ENCODE measurements at places on chromosomes 6 and 20.

GRCh38 chr6:29790626-29791025 is 37.0 kb upstream of the HLA-G start:
- DNase-seq: no peak

DNA sequence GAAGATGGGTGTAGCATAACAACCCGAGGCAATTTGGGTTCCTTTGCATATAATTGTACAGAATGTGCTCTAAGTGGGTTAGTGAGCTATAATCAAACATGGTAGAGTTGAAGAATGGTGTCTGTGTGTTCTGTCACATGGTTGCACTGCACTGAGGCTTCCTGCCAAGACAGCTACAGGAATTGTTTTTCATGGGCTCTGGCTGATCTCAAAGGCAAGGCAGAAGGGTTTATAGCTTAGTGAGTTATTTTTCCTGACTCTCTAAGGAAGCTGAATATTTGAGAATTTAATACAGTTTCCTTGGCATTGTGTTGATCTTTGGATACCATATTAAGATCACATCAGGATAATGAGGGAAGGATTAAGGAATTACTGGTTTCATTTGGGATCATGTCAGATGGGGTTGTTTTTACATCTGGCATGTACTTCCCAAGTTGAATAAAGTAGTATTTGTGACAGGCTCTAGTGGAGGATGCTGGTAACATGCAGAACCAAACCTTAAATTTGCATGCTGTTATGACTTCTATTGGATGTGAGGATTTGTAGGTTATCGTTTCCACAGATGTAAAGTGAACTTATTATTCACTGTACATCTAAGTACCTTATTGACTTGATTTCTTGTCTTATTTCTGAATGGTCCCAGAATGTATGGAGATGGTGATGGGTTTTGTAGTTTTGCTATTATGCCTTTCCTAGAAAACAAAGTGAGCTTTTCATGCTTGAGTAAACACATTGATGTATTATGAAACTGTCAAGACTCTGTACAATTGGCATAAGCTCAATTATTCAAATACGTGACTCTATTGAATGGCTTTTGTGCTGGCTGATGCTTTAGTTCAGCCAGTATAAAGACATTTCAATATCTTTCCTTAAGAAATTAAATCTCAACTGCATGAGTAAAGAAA is 43.3 kb downstream of the LRRC1 start:
- no peak for DNase-seq

GRCh38 chr20:45842169-45842812 is 8.7 kb downstream of the SNX21 start:
- DNase-seq: no peak

GRCh38 chr6:43945768-43946080 is 175.7 kb downstream of the VEGFA start:
- DNase-seq: no peak

GRCh38 chr6:36663504-36664446 is 14.7 kb upstream of the CDKN1A start:
- no peak for DNase-seq

DNA sequence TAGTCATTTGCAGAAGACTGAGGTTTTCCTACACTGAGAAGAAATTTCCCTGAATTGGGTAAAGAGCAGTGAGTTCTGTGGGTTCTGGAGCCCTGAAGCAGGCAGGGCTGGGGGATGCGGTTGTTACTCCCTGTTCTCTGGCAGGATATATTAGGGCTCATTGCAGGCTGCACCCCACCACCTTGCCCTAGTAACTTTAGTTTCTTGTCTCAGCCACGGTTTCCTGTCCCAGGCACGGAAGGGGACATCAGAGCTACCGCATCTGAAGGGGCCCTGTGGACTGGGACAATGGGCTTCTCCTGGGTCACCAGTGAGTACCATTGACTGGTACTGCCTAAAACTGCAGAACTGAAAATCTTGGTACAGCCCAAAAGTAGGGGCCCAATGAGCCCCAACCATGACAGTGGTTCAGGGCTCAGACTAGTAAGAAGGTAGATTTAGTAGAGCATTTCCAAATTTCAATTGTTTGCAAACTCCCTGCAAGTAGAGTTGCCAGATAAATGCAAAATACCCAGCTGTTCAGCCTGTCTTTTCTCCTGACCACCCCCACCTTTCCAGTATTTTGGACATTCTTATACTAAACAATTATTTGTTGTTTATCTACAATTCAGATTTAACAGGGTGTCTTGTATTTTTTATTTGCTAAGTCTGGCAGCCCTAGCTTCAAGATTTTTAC is 54.5 kb upstream of the EYA2 start:
- no peak for DNase-seq

DNA sequence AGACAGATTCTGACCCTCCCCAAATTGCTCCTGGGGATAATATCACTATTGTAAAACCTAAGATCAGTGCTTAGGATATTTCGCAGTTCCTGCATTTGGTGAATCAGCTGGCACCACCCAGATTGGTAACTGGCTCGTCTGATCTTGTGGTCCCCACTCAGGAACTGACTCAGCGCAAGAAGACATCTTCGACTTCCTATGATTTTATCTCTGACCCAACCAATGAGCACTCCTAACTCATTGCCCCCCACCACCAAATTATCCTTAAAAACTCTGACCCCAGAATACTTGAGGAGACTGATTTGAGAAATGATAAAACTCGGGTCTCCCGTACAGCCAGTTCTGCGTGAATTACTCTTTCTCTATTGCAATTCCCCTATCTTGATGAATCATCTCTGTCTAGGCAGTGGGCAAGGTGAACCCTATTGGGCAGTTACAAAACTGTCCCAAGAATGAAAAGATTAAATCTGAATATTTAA is 55.7 kb upstream of the PRND start:
- peak; percentile 83 for DNase-seq

DNA sequence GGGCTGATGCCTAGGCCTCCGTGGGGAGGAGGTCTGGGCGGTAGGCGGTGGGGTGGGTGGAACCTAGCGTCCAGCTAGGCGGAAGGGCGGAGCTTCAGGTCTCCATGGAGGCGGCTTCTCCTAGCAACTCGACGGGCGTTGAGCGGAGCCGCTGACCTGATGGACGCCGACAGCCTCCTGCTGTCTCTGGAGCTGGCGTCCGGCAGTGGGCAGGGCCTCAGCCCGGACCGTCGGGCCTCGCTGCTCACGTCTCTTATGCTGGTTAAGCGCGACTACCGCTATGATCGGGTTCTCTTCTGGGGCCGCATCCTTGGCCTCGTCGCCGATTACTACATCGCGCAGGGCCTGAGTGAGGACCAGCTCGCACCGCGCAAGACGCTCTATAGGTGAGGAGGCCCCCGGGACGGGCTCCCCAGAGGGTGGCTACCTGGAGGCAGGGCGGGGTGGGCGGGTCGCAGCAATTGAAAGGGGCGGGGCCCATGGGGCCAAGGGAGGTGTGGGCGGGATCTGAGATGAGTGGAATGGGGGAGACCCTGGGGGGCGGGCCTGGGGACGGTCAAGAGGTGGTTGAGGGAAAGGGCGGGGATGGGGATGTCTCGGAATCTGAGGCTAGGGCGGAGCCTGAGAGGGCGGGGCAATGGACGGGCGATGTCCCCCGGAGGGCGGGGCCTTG is at the start of gene RSPH9:
RSPH9 (plus strand) TSS at position 97 of the 673 bp plus-strand sequence; CDS start at position 160, 63 bp downstream.
- peak; percentile 64 for DNase-seq

DNA sequence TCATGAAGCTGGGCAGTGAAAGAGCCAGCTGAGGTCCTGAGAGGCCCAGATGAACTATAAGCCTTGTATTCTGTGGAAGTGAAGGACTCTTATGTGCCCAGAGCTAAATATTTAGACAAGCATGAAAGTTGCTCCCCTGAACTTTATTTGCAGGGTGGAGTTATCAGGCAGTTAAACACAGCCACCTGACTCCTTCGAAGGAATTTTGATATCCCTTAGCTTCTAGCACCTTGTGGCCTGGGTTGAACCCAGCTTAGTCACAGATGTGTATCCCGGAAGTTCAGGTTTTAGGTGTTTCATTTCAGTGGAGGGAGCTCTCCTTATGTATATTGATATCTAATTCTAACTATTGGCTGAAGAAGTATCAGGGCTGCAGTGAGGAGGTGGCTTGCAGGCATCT is 20.4 kb downstream of the NR2E1 start:
- DNase-seq: no peak

- DNase-seq: no peak
These were observed 11.6 kb downstream of the ADISSP start for GRCh38 chr20:3755814-3756480.

- DNase-seq: peak; percentile 45
These were observed 25.9 kb upstream of the EFHC1 start for GRCh38 chr6:52394251-52394666.

DNA sequence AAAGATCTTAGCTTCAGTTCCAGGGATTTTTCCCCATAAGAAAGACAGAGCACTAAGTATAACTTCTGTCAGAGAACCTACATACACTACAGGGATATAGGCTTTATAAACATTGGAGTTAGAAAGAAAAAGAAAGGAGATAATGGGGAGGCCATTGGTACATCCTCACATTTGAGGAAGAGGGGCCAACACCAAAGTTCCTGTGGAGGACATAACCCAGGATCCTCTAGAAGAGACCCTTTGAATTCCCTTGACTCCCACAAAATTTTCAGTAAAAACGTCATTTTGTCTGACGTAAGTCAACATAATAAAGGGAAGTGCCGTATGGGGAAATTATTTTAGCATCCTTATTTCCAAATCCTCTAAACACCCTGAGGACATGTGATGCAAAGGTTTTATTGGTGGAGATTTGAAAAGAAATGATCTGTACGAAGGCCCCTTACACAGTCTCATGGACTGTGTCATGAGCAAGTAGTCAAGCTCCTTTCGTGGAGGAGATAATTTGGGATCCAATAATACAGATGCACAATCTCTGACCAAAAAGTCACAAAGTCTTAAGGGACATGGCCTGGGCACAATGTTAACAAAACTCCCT is 33.2 kb downstream of the HLA-DRA start:
- no peak for DNase-seq

DNA sequence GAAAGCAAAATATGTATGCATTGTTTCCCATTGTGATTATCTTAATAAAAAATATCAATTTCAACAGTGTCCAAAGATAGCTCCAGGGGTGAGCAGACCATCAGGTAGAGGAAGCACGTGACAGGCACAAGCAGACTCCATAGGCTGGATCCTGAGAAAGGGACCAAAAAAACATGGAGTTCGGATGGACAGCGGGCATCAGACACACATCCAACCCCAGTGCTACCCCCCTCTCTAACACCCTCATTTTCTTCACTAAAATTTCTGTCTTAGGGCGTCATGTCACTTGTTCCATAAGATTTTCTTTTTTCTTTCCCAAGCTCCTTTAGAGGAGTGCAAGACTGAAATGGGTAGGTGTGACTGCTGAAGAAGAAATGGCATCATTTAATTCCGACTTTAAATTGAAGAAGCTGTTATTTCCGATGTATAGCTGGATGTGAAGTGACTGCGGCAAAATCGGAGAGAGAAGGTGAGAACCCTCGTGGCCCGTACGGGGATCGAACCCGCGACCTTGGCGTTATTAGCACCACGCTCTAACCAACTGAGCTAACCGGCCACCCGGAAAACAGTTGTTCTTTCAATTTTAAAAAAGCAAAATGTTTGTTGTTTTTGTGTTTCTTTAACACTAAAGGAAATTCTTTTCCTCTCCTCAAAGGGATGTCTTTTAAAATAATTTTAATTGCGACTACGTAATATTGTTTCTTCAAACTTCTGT is 10.3 kb upstream of the PRSS16 start:
- peak; percentile 6 for DNase-seq

DNA sequence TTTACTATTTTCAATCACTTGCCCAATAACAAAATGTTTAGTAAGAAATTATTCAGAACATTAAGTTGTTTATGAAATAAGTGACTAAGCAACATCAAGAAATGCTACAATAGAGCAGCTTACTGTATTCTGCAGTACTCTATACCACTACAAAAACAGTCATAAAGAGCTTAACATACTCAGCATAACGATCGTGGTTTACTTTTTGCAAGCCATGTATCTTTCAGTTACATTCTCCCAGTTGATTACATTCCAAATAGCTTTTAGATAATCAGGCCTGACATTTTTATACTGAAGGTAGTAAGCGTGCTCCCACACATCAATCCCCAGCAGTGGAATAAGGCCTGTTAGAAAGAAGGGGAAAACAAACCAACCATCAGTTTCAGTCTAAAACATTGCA is 10.7 kb downstream of the SOD2 start:
- no peak for DNase-seq

DNA sequence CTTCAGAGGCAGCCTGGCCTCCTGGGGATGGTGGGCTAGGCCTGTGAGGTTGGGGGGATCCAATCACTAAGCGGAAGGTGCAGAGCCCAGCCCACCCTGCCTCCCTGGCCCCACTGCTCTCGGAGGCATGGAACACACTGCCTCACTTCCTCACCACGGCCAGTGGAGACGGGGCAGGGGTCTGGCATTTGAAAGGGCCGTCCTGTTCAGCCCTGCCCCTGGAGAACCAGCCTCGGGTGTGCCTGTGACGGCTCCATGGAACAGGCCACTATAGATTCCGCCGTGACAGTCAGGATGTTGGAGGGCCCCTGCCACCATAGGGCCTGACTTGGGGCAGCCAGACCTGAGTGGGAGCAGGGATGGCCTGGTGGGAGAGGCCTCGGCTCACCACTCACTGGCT is 110.2 kb downstream of the DACT2 start:
- DNase-seq: no peak

GRCh38 chr20:42656130-42656529 is 533.6 kb downstream of the PTPRT start:
- no peak for DNase-seq

DNA sequence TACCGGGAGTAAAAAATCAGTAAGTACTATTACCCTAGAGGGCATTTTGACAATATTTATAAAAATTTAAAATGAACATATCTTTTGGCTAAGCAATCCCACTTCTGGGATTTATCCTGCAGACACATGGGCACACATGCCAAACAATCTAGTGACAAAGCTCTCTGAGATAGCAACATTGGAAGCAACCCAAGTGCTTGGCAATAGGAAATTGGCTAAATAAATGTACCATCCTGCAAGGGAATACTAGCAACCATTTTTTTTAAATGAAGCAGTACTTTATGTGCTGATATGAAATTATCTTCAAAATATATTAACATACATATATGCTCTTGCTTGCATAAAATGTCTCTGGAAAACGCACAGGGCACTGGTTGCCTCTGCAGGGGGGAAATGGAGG is 133.8 kb downstream of the SNX5 start:
- DNase-seq: no peak

DNA sequence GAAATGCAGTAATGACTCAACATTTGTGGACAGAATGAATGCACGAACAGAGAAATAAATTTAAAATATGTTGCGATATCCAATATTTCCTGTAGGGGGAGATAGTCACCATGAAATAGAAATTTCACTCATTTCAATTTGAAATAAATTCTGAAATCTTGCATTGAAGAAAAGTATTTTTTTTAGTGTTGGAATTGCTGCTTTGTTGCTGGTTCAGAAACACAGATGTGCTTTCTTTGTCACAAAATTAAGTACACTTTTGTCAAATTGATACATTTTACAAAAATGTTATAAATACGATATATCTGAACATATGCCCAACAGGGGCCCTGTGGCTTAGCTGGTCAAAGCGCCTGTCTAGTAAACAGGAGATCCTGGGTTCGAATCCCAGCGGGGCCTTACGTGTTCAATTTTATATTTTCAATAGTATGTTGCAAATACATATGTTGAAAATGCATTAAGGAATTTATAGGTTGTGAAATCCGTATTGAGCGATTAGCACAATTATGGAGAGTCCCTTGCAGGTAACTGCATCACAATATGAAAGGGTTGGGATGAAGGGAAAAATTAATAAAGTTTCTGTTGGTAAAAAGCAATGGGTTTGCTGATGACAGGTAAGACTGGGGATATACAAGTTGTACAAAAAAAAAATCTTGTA is 85.4 kb upstream of the PRSS16 start:
- peak; percentile 72 for DNase-seq

GRCh38 chr6:25706314-25707014 is 48.1 kb upstream of the SLC17A4 start:
- no peak for DNase-seq

Measured in CD4-positive, alpha-beta T cell treated with Interleukin-2 at 100 ng/mL for 4 hours (primary cell).